ENCODE measurements at places on chromosomes 4 and X.
A peak's percentile ranks its signal among the peaks of the same experiment; 100 is the strongest.

GRCh38 chr4:53489279-53489889, 101.9 kb downstream of the LNX1 start:
- peak; percentile 60 for DNase-seq

DNA sequence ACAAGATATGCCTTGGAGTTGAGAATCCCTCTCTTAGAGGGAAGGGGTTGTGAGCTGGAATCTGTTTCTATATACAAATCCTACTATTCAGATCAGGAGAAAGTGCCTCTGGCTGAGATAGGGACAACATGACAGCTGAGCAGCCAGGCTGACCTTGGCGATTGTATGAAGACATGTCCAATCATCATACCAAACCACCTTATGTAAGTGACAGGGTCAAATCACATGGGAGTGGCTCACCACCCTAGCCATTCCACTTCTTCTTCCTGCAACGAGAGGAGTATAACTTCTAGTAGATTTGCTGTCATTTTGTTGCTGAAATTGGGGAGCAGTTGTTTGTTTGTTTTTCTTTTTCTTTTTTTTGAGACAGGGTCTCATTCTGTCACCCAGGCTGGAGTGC, 48.3 kb upstream of the TMEM150C start:
- DNase-seq: no peak

GRCh38 chr4:113385281-113385899, 335.9 kb downstream of the ANK2 start:
- no peak for DNase-seq

DNA sequence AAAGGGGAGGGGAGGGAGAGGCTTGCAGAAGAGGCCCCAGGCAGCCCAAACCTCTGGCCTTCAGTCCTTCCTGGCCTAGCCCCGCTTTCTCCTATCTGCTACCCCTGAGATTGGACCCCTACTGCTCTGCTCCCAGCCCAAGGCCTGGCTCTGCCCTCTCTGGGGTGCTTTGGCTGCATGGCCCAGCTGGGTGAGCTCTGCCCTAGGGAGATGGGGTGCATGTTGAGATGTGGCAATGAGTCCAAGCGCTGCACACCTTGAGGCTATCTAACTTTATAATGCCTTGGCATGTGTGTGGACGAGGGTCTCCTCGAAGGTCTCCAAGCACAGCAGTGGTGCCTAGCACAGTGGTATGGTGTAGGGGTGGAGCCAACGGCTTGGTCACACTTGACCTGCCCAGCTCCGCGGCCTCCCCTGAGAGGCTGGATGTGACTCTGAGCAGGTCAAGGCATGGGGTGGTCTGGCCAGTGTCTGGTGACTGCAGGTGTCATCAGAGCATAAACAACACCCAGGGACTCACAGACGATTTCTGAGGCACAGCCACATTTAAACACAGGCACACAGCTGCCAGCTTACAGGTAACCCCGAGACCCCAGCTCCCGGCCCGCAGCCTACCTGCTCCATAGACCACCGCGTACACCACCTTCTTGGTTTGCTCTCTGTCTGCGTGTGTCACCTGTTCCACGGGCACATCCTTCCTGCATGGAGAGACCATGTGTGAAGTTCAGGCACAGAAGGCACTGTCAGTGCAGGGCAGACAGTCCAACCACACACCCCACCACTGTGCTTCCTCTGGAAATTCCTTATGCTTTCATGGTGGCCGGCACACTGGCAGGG, 36.3 kb downstream of the NAT8L start:
- peak; percentile 5 for DNase-seq

DNA sequence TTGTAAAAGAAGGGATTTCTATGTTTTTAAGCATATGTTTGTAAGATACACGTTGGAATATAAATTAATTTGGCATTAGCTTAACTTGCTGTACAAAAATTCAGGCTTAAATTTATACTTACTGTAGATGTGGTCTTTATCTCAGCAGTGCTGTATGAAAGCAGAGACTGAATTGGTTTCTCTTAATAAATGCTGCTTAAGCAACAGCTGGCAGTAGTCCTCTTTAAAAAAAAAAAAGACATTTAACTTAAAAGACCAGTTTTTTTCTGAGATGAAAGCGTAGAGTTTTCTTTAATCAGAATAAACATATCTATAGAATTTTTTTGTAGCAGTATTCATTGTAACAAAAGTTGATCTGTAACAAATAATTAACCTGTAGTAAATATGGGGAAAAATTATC, 124.6 kb downstream of the RAP1GDS1 start:
- no peak for DNase-seq

DNA sequence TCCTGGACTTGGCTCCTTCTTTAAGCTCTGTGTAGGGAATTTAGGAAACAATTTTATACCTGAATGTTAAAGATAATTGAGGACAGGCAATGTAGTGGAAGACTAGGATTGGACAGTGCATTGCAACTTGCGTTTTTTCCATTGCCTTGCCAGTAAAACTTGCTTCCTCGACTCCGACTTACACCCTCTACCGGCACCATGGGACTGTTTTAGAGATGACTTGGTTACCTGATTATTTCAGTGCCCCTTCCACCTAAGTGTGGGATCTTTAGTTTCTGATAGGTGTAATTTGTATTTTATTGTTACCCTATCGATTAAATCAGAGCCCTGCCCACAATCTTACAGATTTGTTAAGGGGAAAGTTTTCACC, 1.2 kb downstream of the PRPS1 start:
- peak; percentile 57 for DNase-seq

GRCh38 chr4:42398171-42398870, 1.0 kb downstream of the SHISA3 start:
- no peak for DNase-seq

DNA sequence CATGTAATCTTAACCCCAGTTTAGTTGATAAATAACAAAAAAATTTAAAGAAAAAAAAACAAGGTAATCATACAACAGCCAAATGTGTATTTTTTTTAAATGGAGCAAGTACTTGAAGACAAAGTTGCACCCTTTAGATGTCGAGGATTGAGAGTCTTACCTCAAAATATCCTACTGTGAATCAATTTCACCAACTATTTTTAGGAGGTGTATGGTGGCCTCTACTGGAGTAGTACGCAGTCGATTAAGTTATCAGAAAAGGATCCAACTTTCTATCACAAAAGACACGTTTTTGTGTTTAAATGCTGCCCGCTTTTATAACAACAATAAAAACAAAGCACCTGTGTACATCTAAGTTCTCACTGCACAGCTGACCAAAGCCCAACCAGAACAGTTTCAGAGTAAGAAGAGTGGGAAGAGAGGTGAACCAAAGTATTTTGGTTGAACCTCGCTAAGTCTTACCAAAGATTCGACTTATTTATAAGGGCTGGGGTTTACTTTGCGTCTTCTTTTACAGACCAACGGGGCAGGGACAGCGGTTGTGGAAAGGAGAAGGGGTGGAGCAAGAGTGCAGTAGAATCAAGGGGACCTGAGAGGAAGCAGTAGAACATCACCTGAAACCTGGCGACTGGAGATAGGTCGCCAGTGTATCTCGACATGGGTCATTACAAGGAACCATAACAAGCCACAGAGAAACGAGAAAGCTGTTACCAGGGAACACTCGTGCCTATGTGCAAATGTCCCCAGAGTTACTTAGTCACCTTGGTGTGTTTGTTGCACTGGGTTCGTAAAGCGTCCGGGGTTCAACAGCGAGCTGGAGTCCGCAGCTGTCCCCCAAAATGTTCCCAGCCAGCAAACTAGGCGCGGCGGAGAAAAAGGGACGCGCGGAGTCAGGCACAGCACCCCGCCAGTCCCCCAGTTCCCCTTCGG, 1.1 kb downstream of the RPS6KA6 start:
- no peak for DNase-seq

DNA sequence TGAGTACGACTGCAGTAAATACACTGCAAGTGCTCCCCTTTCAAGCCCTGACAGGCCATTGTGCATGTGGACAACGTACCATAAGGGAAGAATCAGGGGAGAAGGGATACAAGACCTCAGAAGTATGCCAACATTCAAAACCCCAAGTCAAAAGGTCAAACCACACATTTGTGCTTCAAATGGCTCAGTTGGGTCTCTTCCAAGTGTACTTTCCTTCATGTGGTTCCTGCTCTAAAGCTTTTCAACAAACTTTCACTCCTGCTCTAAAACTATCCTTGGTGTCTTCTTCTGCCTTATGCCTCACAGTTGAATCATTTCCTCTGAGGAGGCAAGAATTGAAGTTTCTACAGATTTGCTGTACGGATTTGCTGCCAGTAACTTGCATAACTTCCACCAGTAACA, 305.7 kb upstream of the SLIT2 start:
- peak; percentile 75 for DNase-seq

DNA sequence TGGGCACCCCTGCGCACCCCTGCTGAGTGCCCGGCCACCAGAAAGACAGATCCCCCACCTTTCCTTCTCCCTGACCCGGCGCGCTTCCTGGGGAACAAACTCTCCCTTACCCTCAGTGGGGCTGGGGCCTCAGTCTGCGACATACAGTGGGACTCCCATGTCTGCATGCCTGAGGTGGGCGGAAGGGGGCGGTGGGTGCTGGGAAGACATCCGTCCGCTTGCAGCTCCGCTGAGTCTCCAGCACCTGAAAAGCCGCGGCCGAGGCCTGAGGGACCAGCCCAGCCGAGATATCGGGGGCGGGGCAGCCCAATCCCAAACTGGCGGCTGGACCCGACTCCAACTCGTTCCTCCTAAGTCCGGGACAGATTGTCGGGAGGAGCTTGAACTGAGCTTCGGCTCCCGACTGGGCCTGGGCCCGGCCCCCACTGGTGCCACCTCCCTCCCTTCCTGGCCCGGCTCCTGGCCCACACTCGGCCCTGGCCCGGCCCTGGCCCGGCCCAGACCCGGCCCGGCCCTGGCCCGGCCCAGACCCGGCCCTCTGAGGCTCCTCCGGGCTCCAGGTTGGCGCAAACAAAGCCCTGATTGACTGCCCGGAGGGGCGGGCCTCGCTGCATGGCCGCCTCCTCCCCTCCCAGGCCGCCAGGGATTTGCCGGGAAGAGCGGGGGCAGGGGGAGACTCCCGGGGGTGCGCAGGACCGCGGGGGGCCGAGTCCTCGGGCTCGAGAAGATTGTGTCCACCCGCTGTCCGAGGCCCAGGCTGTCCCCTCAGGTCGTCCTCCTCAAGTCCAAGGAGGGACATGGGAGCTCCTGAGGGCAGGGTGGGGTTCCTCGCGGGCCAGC, 877 bp upstream of the SLC16A2 start:
- peak; percentile 74 for DNase-seq
